Activated CD4-positive, CD25-positive, alpha-beta regulatory T cell (primary cell): ENCODE measurements at places on chromosomes 4 and X.

DNA sequence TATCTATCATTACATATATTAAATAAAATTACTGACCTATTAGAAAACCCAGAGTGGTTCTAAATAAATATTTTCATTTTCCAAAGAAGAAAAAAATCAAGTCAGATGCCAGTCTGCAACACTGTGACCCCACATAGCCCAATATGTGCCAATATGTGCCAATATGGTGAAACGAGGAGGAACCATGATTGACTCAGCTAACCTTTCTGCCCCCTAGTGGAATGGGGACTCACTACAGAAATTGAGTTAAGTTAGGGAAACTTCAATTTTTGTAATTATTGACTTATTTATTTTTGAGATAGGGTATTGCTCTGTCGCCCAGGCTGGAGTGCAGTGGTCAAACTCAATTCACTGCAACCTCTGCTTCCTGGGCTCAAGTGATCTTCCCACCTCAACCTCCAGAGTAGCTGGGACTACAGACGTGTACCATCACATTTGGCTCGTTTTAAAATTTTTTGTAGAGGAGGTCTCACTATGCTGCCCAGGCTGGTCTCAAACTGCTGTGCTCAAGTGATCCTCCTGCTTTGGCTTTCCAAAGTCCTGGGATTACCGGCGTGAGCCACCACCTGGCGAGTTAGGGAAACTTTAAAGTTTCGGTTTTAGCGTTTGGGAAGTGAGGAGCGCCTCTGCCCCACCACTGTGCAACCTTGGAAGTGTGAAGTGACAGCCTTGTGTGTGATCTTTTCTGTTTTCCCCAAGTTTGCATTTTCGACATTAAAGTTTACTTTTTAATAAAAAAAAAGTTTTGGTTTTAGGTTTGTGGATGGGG lies 116.8 kb upstream of the SHISA3 start:
- no peak for DNase-seq

GRCh38 chr4:183936047-183936446 lies 30.9 kb downstream of the STOX2 start:
- no peak for DNase-seq

DNA sequence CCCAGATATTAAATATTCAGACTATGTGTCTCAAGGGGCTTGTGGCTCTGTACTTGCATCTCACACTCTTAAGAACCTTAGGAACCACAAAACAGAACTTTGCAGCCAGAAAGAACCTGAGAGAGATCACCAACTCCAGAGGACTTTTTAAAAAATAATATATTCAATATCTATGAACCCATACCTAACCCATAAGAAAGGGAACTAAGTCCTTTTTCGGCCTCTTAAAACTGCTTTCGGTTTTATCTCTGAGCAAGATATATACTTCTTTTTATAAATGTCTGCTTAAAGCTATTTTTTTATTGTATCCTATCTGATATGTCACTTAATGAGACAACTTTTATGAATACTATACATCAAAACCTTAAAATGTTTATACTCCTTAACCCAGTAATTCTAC lies 10.9 kb downstream of the SMARCA1 start:
- DNase-seq, result no peak

GRCh38 chr4:98610431-98610830 lies 48.0 kb downstream of the TSPAN5 start:
- no peak for DNase-seq

DNA sequence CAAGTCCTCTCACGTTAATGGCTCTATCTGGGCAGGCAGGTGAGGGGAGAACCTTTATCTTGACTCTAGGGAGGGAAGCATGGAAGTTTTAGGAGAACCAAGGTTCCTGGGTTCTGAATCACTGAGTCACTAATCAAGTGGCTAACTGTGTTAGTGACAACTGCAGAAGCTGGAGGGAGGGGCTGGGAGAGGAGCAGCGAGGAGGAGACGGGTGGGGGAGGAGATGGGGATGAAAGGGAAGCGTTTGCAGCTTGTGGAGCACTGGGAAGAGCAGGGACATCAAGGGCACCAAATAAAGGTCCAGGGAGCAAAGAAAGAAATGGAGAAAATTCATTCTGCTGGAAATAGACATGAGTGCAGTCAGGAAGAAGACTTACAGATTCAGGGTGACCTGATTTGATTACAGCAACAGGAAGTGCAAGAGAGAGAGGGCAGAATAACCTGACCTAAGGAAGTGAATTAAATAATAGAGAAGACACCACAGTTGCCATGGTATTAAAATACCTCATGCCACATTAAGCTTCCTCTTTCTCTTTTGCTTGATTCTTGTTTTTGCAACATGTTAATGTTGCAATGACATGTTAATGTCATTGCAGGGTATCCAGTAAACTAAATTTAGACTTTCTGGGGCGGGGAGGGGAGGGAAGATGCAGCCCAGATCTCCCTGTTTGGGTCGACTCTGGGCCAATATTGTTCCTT lies 4.5 kb upstream of the SETD7 start:
- DNase-seq, result no peak
